ENCODE measurements at places on chromosomes 4 and X.

DNA sequence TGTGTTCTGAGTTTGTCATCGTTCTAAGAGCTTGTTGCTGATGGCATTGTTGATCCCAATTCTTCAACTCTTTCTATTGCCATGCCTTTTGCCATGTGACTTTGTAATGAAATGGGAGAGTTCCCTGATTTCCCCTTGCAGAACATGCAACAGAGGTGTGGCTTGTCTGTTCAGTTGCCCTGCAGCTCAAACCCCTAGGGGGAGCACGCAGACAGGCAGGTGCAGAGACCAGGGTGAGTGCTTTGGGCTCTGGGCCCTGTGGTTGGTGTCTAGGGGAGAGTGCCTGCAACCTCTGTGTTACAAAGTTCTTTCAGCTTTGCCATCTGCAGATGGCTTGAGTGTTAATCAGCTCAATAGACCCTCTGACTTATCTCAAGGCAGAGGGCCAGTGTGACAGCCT lies 332.7 kb downstream of the MID1IP1 start:
- no peak for DNase-seq

GRCh38 chr4:18422685-18423084 lies 401.1 kb upstream of the LCORL start:
- DNase-seq: no peak

DNA sequence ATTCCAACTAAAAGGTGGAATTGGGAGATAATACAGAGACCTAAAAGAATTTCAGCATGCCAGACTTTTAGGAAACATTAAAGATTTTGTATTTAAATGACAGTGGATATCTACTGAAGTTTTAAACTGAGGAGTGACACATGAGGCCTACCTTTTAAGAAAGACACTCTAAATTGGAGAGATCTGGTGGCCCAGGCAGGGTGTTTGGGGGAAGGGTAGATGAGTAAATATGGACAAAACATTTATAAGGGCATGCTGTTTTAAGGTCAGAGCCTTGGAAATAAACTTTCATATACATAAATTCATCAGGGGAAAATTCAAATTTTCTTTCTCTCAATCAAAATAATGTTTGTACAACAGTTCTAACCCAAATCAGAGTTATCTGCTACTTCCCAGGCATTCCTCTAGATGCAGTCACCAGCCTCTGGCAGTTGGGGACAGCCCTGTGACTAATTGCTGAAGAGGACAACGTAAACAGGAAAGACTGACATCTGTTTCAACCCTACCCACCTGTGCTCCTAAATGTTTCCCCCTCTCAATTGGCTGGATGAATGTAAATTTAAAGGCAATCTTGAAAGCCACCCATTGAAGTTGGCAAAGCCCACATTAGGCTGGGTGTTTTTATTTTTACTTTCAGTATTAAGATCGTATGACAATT lies 1646.9 kb upstream of the ADGRL3 start:
- DNase-seq: peak; percentile 5

- DNase-seq: no peak
These were observed 23.9 kb upstream of the MXD4 start for GRCh38 chr4:2285613-2286381.

DNA sequence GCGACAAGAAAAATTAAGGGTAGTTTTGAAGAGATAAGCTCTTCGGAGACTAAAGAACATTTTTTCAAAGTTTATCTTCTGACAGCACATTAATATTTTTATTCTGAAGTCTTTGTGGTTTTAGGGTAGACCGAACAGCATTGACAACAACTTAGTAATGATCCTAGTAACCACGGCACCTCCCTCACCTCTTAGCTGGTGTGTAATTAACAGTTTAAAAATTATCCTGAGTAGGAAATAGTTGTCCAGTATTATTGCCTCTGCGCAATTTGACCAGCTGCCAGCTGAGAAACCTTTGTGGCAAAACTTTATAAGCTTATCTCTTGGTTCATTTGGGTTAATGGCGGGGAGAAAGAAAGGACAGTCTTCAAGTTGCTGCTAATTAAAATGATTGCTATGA lies 213.6 kb downstream of the CBLL2 start:
- peak; percentile 32 for DNase-seq

DNA sequence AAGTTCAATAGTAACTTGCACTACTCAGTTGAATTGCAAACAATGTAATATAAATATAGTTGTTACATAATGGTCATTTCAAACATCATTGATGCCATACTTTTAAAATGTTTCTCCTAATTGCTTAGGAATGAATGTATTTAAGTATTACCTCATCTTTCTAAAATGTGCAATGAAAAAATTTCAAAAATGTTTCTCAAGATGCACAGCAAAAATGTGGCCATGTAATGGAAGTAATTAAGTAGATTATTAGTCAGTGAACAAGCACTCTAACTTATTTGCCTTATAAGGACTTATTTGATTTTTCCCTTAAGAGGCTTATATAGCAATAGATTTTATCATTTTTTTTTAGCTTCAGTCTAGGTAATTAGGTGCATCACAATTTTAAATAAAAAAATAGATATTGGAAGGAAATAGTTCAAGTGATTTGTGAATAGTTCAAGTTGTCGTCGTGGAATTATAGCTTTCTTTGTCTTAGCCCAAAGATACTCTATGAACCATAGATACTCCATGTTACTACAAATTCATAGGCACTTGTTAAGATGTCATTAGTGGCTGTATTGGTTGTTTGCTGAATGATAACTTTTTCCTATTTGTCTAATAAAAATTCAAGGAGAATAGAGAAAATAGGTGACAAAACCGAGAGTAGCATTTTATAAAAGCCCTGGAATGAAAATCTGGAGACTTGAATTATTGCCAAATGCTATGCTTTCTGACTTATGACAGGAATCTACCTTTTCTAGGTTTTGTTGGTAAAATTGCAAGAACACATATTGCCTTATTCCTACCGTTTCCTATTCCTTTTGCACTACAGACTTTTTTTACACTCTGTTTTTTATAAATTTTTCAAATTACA lies 118.5 kb downstream of the TLL1 start:
- peak; percentile 88 for DNase-seq

Measured in retinal pigment epithelial cell (primary cell).